Cortex of kidney (tissue), 1 donor: ENCODE measurements at places on chromosomes 2 and 18.

GRCh38 chr2:240326886-240327285 lies 108.6 kb upstream of the GPC1 start:
- no peak for DNase-seq

DNA sequence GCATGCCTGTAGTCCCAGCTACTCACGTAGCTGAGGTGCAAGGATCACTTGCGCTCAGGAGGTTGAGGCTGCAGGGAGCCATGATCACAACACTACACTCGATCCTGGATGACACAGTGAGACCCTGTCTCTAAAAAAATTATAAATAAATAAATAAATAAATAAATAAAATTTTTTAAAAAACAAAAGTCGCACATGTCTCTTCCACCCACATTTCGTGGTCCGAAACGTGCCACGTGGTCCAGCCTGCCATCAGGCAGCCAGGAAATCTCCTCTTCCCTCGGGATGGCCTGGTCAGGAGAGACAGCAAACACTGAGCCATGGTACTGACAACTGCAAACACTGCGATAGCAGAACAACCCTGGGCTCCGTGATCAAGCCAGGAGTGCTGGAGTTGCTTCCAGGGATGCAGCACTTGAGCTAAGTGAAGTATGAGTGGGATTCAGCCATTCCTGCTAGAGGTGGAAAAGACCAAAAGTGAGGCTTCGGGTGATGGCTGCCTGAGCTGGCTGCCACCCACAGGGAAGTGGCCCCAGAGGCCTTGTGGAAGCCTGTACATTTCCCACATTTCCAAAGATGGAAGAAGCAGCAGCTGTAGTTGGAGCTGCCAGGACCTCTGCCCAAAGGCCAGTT lies 193.1 kb downstream of the SMAD2 start:
- no peak for DNase-seq

DNA sequence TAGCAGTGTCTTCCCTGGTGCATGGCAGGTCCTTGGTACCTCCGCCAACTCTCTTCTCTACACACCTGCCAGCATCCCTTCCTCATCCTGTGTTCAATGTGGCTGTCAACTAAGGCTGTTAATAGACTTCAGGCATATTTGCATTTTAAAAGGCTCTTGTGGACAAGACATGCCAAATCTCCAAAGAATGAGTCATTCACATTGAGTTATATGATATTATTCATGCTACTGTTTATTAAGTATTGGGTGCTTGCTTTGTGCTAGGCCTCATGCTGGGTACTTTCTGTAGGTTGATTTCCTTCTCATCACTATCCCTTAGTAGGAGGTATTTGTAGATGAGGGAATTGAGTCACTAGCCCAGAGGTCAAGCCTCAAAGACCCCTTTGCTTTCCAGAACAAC lies 5.2 kb downstream of the MYO1B start:
- DNase-seq: no peak

DNA sequence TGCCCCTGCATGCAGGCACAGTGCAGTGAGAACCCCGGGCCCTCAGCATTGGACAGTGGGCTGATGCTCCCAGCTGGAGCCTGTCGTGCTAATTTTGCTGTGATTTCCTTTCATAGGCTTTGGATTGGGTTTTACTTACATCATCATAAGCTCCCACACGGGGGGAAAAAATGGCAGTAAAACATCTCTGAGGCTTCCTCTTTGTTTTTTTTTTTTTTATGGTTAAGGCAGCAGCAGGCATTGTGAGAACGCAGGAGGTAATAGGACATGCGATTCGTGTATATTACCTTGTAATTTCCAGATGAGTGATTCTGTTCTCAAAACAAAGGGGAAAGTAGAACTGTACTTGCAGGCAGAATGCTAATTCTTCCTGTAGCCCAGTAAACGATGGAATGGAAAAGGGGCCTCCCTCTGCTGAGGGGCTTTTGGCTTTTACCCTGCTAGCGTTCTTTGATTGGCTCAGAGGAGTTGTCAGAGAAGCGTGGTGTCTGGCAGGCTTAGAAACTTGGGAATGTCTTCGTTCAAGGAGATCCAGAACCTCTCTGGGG lies 89.7 kb downstream of the NPAS2 start:
- no peak for DNase-seq

GRCh38 chr2:116718451-116718850 lies 1096.0 kb upstream of the DDX18 start:
- DNase-seq: no peak

GRCh38 chr2:94956797-94957391 lies 68.6 kb upstream of the MAL start:
- no peak for DNase-seq

DNA sequence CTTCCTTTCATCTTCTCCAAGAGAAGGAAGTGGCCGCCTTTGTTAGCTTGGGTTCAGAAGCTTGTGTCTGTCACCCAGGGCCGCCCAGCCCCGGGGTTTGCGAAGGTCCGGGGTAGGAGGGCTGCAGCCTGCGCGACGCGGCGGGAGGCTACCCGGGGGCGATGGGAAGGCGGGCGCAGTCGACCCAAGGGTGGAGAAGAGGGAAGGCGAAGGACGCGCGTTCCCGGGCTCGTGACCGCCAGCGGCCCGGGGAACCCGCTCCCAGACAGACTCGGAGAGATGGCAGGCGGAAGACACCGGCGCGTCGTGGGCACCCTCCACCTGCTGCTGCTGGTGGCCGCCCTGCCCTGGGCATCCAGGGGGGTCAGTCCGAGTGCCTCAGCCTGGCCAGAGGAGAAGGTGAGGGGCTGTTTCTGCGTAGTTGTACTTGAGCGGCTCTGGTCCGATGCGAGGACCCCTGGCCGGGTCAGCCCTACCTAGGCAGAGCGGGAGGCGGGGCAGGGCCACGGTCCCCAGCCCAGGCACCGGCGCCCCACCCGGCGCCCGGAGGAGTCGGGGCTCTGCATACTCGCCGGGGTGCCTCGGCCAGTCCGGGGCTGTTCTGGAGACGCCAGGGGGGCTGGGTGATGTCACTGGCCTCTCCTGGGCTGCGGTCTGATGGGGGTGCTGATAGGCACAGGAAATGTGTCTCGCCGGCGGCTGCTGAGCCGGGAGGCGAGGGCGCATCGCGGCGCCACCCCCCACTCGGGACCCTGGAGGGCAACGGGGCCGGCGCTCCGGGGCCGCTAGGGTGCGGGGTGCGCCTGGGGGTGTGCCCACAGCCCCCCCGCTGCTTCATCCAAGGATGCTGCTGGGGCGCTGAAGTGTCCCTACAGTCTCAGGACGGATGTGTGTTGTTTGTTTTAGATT lies at the start of gene QPCT:
Gene QPCT, plus strand, starts transcription at position 178 of the 909 bp plus-strand sequence. Its CDS starts 102 bp downstream, at position 280.
- no peak for DNase-seq

GRCh38 chr18:56083523-56084287 lies 495.7 kb upstream of the TCF4 start:
- DNase-seq: no peak

DNA sequence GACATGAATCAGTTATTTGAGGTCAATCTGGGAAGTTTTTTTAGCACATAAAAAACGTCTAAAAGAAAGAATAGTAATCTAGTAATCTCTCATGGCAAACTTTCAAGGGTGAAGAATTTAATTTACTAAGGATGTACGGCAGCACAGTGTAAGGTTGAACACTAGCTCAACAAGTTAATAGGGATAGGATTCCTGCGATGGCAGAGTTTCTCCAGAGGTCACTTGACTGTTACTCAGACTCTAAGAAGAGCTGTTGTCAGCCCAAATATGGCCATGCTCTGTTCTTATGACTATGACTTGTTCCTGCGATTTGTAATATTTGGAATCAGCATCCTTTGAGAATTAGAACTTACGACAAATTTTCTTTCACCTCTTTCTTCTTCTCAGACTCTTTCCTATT lies 553.3 kb upstream of the TNP1 start:
- no peak for DNase-seq

DNA sequence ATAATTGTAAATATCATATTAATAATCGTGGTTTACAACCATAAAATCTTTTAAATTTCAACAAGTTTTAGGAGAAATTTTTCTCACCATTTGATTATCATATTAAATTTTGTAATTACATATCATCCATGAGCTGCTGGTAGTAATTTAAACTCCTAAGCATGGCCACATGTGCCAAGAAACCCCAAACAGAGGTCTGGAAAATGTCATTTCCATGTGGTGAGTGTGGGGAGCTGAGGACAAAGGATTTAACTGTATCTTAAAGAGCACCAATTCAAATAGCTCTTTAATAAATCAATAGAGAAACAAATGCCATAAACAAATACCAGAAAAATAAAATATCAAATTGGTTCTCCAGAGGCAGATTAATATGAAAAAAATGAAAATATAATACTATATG lies 26.3 kb downstream of the PSME4 start:
- DNase-seq: no peak

- DNase-seq: no peak
Measured at GRCh38 chr18:56330366-56331110, 307.9 kb downstream of the TXNL1 start.

GRCh38 chr2:191410646-191411436 lies 165.6 kb downstream of the MYO1B start:
- no peak for DNase-seq

- DNase-seq: no peak
Measured at GRCh38 chr2:208645226-208645625, 238.6 kb downstream of the PTH2R start.

GRCh38 chr18:39441648-39442047 lies 1876.0 kb upstream of the CELF4 start:
- DNase-seq: no peak

DNA sequence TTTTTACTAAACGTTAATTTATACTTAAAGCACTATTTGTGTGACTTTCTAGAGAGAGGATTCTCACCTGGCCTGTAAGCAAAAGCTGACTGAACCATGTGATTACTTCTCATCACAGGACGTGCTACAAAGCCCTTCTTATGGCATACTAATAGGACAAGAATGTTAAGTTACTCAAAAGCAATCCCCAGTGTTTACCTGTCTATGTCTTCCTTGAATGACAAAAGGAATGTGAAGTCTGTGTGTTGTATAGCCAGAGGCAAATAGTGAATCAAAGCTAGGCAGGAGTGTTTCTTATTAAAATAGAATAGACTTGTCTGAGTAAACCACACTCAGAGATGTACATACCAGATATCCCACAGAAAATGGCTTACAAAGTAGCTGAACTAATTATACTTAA lies 1465.5 kb downstream of the SUCLG1 start:
- no peak for DNase-seq

- DNase-seq: no peak
Measured at GRCh38 chr2:94995553-94996304, 29.8 kb upstream of the MAL start.

DNA sequence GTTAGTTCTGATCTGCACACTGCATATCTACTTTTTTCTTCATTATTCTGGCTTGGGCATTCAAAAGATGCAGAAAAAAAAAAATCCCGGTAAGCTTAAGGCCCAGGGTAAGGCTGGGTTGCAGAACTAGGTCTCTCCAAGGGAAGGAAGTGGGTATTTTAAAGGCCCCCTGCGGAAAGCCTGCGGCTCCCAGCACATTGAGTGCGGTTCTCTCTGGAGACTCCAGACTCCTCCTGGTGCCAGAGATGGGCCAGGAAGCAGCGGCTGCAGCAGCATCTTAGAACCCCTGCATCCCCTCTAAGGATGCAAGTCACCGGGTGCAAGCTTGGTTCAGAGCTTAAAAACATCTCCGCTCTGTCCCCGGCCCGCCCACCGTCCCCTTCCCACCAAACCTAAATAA lies 49.5 kb downstream of the TGIF1 start:
- DNase-seq: no peak

DNA sequence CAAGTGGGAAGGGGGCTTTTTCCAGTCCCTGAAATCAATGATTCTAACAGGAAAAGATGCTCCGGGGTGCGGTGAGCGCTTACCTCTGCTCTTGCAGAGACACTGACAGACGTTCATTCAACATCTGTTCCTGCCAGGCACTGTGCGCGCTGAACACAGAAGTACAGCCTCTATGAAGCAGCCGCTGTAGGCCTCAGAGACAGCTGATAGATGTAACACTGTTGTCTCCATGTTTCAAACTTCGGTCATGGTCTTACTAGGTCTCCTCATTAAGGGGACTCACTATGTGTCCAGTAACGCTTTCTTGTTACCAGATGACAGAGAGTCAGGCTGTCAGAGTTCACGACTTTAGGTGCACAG lies 649 bp upstream of the CLIP4 start:
- DNase-seq: no peak

- DNase-seq: no peak
Measured at GRCh38 chr2:88835726-88836125, 144.3 kb downstream of the RPIA start.

DNA sequence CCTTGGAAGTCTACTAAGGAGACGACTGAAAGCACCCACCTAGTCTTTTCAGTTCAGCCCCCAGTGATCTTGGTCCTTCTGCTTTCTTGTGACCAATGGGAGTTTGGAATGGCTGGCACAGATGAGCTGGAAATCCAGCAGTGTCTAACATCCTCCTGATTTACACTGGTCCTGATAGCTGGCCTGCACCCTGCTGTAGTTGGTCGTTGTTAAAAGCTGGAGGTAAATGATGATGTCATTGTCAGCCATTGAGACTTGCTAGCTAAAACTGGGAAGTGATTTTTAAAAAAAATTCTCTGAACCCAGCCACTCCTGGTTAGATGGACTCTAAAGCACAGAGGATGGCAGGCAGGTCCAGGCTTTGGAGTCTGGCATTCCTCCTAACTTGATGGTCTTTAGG lies 19.3 kb downstream of the CCT7 start:
- DNase-seq: no peak

DNA sequence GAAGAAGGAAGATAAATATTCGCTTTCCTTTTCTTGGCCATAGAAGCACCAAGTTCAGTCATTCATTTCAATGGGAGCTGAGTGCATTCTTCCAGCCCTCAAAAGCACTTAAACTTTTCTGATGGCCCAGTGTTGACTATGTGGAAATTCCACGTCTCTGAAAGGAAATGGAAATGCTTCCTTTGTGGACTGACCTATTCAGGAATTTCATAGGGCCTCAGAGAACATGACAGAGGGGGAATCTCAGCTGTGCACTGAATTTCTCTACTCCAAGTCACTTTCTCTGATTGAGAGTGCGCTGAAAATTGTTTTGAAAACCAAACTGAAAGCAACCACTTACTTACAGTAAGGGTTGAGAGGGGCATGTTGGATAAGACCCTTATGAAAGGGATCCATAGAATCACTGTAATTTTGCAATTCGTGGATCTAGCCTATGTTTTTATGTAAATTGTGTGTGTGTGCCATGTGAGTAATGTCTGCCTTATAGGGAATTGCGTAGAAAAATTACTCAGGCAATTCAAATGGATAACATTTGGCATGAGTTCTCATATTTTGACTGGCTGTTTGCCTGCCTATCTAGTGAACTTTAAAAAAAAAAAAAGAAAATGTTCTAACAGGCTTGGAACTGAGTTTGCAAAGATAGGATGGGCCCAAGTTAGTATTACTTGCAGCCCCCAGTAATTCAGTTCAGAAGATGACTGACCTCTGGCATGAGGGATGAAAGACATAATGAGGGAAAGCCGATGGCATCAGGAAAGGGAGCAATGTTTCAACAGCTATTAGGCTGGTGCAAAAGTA lies 437.0 kb downstream of the PTPRM start:
- no peak for DNase-seq

GRCh38 chr2:11420671-11421070 lies 45.3 kb downstream of the E2F6 start:
- no peak for DNase-seq

GRCh38 chr2:230593765-230594164 lies 118.9 kb upstream of the CAB39 start:
- no peak for DNase-seq

- no peak for DNase-seq
Measured at GRCh38 chr18:38481576-38481975, 916.0 kb upstream of the CELF4 start.

- DNase-seq: no peak
Measured at GRCh38 chr2:88136817-88137216, 9.0 kb upstream of the FABP1 start.

- DNase-seq: no peak
Measured at GRCh38 chr2:111519071-111519470, 364.9 kb downstream of the ANAPC1 start.

GRCh38 chr2:205637320-205637602 lies 45.0 kb upstream of the NRP2 start:
- DNase-seq: no peak

GRCh38 chr2:43020296-43020695 lies 206.1 kb downstream of the ZFP36L2 start:
- DNase-seq: no peak
